ENCODE measurements at places on chromosomes 2 and 18. TPM values are rescaled to one million over a fixed set of nuclear protein-coding genes. Genes with fewer than 3 reads are reported as not detected.

Gene CHST10
- 11.7 TPM for polyA plus RNA-seq

Gene FBXO48
- 0.49 TPM for polyA plus RNA-seq

Gene POU3F3
- not detected for polyA plus RNA-seq

Gene DSC3
- not detected for polyA plus RNA-seq

Gene CTLA4
- polyA plus RNA-seq = not detected

Gene TLX2
- polyA plus RNA-seq = not detected

Gene CPO
- polyA plus RNA-seq = not detected

Gene RGPD4
- 0.04 TPM for polyA plus RNA-seq

Gene MEP1B
- not detected for polyA plus RNA-seq

Gene DLX1
- polyA plus RNA-seq = 1.4 TPM

Gene CRYGD
- polyA plus RNA-seq = not detected

Gene IL1R1
- 37.3 TPM for polyA plus RNA-seq

Gene MYO1B
- 87.2 TPM for polyA plus RNA-seq

Gene GRB14
- polyA plus RNA-seq = 0.29 TPM

Gene CDCA7
- polyA plus RNA-seq = 8.3 TPM

Gene ACMSD
- not detected for polyA plus RNA-seq

Gene CFAP221
- polyA plus RNA-seq = 0.12 TPM

Gene CD8A
- polyA plus RNA-seq = not detected

Gene SPC25
- 4.8 TPM for polyA plus RNA-seq

Gene MERTK
- 0.11 TPM for polyA plus RNA-seq

Gene CABLES1
- polyA plus RNA-seq = 4.3 TPM

Gene HJURP
- 30.5 TPM for polyA plus RNA-seq

Gene SLC19A3
- polyA plus RNA-seq = not detected

Gene UBR3
- polyA plus RNA-seq = 16.2 TPM

Gene GPBAR1
- not detected for polyA plus RNA-seq

Gene TUBA4A
- polyA plus RNA-seq = 23.0 TPM

Gene CNDP1
- polyA plus RNA-seq = not detected

Gene ZBTB7C
- not detected for polyA plus RNA-seq

Gene GKN2
- polyA plus RNA-seq = not detected

Gene SH2D6
- 0.18 TPM for polyA plus RNA-seq

Gene POTEF
- not detected for polyA plus RNA-seq

Gene QPCT
- 18.1 TPM for polyA plus RNA-seq

Gene SIGLEC15
- polyA plus RNA-seq = 0.06 TPM

Gene KLHL14
- not detected for polyA plus RNA-seq

Gene SERPINB2
- 22.1 TPM for polyA plus RNA-seq

Gene GKN1
- polyA plus RNA-seq = not detected

Gene B3GNT7
- polyA plus RNA-seq = 0.06 TPM

Gene VWA3B
- polyA plus RNA-seq = not detected

Gene ADRA2B
- not detected for polyA plus RNA-seq

Gene NEMP2
- polyA plus RNA-seq = 5.8 TPM

Gene LDLRAD4
- polyA plus RNA-seq = 0.07 TPM

Gene SLC4A3
- polyA plus RNA-seq = 7.6 TPM

Gene HOXD13
- 0.43 TPM for polyA plus RNA-seq

Gene IL36RN
- polyA plus RNA-seq = not detected

Gene RAX
- polyA plus RNA-seq = not detected

Gene GAL3ST2
- not detected for polyA plus RNA-seq

Gene REG1B
- not detected for polyA plus RNA-seq

Gene FZD7
- 42.6 TPM for polyA plus RNA-seq

Gene TRIM54
- polyA plus RNA-seq = 0.05 TPM

Gene ASB18
- not detected for polyA plus RNA-seq

Gene INHBB
- 3.9 TPM for polyA plus RNA-seq

All from BJ (cell line).